COR-L47 (cell line): ENCODE measurements at places on chromosomes 16 and 17.

DNA sequence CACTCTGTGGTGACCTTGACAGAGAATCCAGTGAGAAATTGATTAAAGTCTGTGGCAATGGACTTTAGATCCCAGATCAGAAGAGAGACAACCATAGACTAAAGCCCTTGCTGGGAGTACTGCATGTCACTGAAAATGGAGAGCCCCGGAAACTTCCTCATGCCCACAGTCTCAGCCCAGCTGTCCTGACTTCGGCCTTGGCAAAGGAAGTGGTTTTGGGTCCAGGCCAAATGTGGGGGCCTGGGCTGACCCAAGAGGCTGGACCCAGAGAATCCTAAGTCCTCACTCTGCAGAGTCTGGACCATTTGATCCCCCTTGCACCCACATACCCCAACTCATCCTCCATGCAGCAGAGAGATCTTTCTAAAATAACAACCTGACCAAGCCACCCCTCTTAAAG lies 4.7 kb upstream of the BEAN1 start:
- no peak for DNase-seq

GRCh38 chr16:80788027-80788426 lies 16.4 kb downstream of the CDYL2 start:
- no peak for DNase-seq

GRCh38 chr16:50296807-50297206 lies 30.5 kb downstream of the ADCY7 start:
- no peak for DNase-seq

DNA sequence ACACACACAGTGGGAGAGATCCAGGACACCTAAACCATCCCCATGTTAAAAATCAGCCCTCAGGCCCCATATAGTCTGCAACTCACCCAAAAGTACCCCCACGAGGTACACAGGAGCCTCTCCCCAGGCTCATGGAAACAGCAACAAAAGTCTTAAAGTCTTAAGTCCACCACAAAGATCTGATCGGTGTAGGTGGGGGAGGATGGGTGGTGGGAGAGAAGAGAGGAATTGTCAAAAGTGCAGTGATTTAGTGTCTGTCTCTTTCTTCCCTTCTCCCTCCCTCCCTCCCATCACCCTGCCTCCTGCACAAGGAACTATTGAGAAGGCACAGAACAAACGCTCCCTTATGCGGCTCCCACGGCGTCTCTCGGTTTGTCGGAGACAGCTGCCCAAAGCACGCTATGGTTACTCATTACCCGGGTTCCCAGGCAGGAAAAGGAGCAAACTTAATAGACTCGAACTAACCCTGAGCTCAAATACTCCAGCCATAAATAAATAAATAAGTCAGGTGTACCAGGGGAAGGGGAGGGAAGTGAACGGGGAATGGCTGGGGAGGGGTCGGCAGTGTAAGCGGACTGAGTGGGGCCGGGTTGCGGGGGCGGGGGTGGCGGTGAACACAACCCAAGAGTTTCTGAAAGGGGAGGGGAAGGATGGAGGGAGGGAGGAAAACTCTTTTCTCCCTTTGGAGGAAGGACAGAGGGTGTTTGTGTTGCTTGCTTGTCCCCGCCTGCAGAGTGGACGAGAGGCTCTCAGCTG lies 477.4 kb downstream of the SLC39A11 start:
- DNase-seq, result no peak

GRCh38 chr17:58316260-58316960 lies 12.2 kb downstream of the TSPOAP1 start:
- no peak for DNase-seq

GRCh38 chr17:33972763-33973162 lies 282.3 kb upstream of the CCL2 start:
- no peak for DNase-seq

GRCh38 chr17:5123343-5124124 lies 7.7 kb downstream of the USP6 start:
- no peak for DNase-seq

DNA sequence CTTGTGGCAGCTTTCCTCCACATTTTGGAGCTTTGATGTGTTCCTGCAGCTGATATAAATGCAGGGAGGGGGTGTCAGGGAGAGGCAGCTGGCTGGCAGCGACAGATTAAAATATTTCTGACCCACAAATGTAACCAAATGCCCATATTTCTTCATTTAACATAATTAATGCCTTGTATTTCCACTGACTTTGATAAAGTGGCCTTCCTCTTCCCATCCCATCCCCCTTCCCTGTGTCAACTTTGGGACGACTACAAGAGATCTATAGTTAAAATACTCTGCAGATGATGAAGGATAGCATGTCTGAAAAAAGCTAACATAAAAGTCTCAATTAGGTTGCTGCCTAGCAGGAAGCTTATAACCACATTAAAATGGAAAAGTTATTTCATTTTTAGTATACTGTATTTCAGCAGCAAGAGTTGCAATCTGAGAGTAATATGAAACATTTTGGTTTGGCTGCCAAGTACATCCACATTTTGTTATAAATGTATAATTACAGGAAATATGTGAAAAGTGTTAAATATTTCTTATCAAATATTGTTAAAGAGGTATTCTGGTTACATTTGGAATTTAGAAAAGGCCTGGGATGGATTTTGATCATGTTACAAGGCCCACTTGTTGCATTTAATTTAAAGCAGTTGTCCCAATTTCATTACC lies 238.7 kb upstream of the TBX2 start:
- no peak for DNase-seq

- DNase-seq, result no peak
These were observed 171.4 kb downstream of the COPRS start for GRCh38 chr17:31687505-31688126.

- DNase-seq, result no peak
These were observed 202.3 kb downstream of the CPPED1 start for GRCh38 chr16:12601290-12601900.

- DNase-seq, result no peak
These were observed 7.4 kb upstream of the PPP1R9B start for GRCh38 chr17:50157891-50158290.

DNA sequence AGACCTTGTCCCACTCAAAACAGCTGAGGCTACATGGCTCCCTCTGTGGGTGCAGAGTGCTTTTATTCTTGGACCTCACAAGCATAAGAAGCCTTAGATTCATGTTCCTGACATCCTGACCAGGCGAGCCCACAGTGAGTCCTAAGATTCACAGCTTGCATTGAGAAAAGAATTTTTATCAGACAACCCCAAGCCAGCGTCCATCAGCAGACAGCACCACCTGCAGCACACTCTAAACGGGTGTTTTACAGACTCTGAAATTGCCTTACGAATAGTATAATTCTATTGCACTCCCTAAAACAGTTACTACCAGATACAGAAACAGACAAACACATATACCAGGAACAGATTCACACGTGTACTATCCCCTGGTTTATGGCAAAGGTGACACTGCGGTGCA lies 31.9 kb downstream of the C16orf78 start:
- no peak for DNase-seq

- DNase-seq, result no peak
These were observed 71.3 kb downstream of the FTO start for GRCh38 chr16:53775106-53775820.

GRCh38 chr17:78019976-78020716 lies 61.6 kb downstream of the TNRC6C start:
- no peak for DNase-seq

GRCh38 chr16:49836668-49837067 lies 19.2 kb downstream of the ZNF423 start:
- no peak for DNase-seq

DNA sequence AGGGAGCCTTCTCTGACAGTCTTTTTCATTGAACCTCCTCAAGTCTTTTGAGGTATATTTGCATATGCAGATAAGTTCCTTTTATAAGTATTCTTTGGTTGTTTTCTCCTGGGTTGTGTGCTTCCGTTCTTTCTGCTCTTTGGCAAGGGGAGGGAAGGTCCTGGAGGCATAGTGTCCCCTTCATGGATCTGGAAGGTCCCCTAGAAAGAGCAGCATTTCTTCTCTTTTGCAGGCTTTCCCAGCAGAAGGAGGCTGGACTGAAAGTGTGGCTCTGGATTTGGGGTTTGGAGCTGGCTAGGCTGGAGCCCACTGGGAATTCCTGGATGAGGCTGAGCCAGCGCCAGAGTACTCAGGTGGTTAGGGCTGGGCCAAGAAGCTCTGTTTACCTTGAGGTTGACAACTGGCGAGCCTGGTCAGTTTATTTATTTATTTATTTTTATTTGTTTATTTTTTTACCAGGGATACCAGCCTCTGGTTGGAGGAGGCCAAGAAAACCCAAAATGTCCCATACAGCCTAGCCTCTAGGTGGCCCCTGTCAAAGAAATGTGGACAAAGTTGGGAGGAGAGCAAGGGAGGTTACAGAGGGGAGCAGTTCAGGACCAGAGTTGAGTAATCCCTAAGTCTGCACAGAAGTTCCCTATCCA lies 5.4 kb upstream of the TOP2A start:
- no peak for DNase-seq

GRCh38 chr16:60811051-60811608 lies 1225.1 kb downstream of the CDH8 start:
- DNase-seq, result no peak

DNA sequence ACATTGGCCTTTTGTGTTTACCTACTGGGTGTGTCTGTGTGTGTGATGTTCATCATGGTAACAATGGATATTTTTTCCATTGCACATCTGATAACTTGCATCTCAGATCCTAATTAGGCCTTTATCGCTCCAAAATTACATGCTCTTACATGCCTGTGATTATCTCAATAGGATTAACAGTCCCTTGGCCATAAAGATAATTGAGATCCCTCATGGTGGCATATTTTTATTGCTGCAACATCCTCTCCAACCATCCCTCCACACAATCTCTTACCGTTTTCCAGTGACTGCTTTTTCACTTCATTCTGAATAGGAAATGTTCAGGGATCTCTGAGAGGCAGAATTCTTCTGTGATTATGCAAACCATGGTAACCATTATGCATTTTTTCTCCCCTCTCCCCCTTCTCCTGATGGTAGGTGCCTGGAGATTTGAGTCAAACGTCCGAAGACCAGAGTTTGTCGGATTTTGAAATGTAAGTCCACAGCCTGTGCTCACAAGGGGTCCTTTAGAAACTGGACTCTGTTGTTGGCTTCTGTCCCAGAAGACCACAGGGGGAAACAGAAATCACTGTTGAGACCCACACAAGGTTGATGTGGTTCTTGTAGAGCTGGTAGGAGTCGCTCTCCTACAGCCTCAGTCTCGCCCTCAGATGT lies 405.5 kb downstream of the CPPED1 start:
- peak; percentile 79 for DNase-seq

DNA sequence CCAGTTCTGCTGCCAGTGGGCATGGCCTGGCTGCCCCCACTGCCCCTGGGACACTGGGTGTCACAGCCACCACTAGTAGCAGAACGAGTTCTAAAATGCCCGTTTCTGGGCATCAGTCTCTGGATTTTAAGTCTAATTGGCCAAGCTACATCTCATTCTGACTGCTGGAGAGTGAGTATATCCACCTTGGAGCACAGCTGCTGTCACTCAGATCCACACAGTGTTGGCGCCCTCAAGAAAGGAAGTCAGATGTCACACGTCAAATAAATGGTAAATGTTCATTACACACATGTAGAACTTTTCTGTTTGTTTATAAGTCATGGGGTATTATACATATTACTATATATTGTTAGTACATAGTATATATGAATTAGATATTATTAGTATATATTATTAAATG lies 19.4 kb downstream of the GNGT2 start:
- no peak for DNase-seq

GRCh38 chr16:30601966-30602365 lies 8.2 kb downstream of the ZNF689 start:
- no peak for DNase-seq

DNA sequence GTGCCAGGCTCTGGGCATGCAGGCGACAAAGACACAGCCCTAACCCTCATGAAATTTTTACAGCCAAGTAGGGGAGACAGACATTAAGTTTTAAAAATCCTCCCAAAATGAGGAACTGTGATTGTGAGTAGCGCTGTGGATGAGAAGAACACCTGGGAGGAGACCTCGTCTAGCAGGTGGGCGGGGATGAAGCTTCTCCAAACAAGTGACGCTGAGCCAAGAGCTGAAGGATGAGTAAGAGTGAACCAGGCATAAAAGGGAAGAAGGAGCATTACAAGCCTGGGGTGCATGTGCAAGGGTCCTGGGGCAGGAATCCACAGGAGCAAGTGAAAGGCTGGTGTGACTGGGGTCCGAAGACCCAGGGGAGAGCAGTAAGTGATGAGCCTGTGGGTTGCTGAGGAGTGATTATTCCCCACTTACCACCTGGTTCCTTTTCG lies 149.4 kb upstream of the HS3ST2 start:
- no peak for DNase-seq

DNA sequence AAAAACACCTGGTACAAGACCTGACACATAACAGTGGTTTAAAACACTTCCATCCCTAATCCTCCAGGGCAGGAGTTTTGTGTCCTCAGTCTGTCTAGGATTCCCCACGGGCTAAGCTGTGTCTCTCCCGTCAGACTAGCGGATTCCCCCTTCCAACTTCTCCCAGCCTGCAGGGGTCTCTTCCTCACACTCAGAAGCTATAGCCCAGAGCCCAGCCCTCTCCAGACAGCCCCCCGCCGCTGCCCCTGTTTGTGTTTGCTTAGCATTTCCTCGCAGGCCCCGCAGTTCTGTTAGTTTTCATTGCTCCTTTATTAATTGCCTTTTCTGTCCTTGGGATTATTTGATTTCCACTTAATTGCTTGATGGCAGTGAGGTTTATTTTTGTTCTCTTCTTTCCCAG lies 91.2 kb downstream of the TMEM132E start:
- DNase-seq, result no peak

DNA sequence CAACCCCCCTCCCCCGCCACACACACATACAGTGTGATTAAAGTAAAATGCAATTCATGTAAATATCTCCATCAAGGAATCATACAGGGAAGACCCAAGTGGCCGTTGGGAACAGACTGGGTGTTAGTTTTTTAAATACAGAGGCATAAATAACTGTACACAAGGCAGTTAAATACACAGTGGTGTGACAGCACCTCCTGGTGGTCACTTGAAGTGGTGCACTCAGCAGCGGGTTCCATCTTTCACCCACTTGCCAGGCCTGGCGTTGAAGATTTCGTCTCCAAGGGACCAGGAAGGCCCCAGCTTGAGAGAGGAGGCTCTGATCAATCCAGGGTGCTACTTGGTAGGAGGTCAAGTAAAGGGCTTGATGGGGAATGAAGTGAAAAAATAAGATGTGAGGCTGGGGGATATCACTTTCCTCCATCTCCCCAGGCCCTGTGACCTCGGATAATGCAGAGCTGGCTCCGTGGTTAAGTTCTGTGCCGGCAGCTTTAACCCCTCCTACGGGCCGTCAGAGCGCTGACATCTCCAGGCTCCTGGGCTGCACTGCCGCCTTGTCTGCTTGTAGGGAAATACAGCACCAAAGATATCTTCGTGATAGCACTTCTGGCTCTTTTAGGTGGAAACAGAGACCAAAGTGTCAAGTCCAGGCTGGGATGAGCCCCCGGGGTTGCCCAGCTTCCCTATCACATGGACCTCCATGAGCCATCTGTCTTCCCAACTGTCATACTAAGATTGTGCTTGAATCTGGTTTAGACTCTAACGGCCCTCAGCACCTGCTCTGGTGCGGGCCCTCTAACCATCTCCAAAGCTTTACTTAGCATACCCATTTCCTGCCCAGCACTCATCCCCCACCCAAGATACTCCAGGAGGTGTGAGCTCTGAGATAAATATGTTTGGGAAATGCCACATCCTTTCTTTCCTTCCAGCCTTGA lies 20.7 kb downstream of the LGALS9 start:
- no peak for DNase-seq

- no peak for DNase-seq
These were observed 9.2 kb downstream of the SLC13A2 start for GRCh38 chr17:28482551-28483199.

GRCh38 chr17:11901931-11902330 lies 95.3 kb downstream of the ZNF18 start:
- DNase-seq, result no peak
